ENCODE measurements at places on chromosomes 3 and 15.

- DNase-seq = peak; percentile 91
These were observed 94.7 kb upstream of the TGFBR2 start for GRCh38 chr3:30511524-30512251.

GRCh38 chr3:99869621-99870020 is 52.0 kb downstream of the CMSS1 start:
- no peak for DNase-seq

- DNase-seq = peak; percentile 58
These were observed 12.4 kb downstream of the WDR5B start for GRCh38 chr3:122403489-122403888.

- DNase-seq = no peak
These were observed 75.6 kb downstream of the MCTP2 start for GRCh38 chr15:94306700-94307650.

- no peak for DNase-seq
These were observed 22.6 kb downstream of the MEIS2 start for GRCh38 chr15:37077623-37078351.

DNA sequence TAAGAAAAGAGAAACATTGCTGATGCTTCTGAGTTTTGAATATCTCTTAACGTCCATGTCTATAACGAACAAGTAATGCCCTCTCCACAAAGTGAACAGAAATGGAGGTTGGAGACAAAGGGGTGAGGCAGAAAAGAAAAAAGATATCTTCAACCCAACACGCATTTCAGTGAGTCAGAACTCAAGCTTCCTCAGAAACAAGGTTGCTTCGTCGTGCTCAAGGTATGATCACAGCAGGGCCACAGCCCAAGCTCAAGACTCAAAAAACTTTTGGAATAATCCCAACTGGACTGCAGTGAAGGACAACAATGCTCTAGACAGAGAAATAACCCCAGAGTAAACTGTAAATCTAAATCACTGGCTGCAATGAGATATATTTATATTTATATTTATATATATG is 18.9 kb downstream of the WNT5A start:
- DNase-seq = peak; percentile 81

DNA sequence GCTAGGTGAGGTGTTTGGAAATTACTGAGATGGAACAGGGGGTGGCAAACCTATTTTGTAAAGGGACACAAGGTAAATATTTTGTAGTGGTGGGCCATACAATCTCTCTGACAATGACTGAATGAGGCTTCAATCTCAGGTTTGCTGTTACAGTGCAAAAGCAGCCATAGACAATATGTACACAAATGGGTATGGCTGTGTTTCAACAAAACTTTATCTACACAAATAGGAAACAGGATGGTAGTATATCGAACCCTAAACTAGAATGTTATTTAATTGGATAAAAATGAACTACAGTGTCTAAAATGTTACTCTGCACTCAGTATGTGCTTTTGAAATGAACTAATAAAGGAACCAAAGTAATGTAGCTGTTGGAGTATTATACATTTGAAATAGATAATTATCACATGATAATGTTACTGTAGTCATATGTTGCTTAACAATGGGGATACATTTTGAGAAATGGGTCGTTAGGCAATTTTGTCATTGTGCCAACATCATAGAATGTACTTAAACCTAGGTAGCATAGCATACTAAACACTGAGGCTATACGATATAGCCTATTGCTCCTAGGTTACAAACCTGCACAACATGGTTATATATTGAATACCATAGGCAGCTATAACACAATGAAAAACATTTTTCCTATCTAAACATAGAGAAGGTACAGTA is 495.2 kb upstream of the TBL1XR1 start:
- DNase-seq = no peak

GRCh38 chr3:10975695-10976234 is 16.8 kb upstream of the SLC6A1 start:
- DNase-seq = no peak

DNA sequence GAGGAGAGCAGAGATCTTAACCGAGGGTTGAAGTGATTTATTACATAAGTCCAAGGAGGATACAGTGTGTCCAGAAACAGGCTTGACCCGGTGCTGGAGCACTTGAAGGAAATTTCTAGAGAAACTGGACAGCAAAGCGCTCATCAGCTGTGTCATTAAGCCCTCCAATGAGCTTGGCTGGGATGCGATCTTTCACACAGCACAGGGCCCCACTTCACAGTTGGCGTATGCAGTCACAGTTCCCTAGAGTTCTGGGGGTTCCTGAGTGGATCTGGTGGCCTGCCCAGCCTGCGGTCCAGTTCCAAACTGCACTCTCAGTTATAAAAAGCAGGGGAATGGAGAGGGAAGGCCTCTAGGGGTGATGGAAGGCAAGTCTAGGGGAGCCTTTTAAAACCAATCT is 13.6 kb downstream of the ST8SIA2 start:
- DNase-seq = no peak

- no peak for DNase-seq
These were observed 158.0 kb upstream of the IL12A start for GRCh38 chr3:159830523-159831154.

GRCh38 chr3:174862101-174862500 is 3.0 kb downstream of the NAALADL2 start:
- DNase-seq = no peak

- peak; percentile 85 for DNase-seq
These were observed 60.2 kb upstream of the SLC4A7 start for GRCh38 chr3:27544372-27544865.

- no peak for DNase-seq
These were observed 66.1 kb upstream of the RORA start for GRCh38 chr15:61295239-61295638.

- peak; percentile 19 for DNase-seq
These were observed 1045.5 kb upstream of the NR2F2 start for GRCh38 chr15:95284933-95285421.

- DNase-seq = no peak
These were observed 702 bp downstream of the ARHGEF3 start for GRCh38 chr3:56800832-56801661.

DNA sequence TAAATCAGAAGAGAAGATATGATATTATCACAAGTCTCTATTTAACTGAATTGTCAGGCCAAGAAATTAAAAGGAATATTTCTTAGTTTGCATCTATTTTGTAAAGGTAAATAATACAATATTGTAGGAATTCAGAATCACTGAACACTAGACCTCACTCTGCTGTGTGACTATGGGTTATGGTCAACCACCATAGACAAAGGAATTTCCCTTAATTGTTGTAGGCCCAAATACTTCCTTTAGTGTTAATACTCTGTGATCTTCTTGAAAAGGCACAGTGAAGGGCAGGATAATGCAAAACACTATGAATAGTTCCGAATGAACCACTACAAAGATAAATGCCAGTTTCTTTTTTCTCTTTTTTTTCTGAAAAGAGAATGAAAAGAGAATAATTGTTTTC is 162.3 kb downstream of the TUSC7 start:
- no peak for DNase-seq

GRCh38 chr15:54915380-54915779 is 281.4 kb downstream of the RSL24D1 start:
- no peak for DNase-seq

- no peak for DNase-seq
These were observed 12.2 kb downstream of the SEMA7A start for GRCh38 chr15:74421302-74422245.

- peak; percentile 98 for DNase-seq
These were observed 24.0 kb downstream of the TSEN2 start for GRCh38 chr3:12508291-12508700.

DNA sequence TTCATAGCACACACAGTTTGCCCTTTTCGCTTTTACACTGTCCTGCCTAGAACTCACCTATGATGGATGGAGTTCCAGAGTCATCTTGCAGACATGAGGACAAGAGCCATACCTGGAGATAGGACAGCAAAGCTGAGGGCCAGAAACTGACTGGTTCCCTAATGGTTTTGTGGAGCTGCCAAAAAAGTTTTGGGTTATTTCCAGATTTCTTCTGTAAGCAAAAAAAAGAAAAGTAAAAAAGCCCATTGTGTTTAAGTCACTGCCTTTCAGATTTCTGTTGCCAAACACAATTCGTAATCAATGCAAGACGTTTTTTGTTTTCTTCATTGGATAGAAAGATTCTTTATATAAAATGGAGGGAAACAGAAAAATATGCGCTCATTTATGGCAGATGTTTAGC is 42.4 kb upstream of the KY start:
- no peak for DNase-seq

- peak; percentile 65 for DNase-seq
These were observed 1.8 kb upstream of the MESD start for GRCh38 chr15:80991421-80991820.

GRCh38 chr3:40173227-40173721 is 136.2 kb upstream of the EIF1B start:
- DNase-seq = peak; percentile 60

DNA sequence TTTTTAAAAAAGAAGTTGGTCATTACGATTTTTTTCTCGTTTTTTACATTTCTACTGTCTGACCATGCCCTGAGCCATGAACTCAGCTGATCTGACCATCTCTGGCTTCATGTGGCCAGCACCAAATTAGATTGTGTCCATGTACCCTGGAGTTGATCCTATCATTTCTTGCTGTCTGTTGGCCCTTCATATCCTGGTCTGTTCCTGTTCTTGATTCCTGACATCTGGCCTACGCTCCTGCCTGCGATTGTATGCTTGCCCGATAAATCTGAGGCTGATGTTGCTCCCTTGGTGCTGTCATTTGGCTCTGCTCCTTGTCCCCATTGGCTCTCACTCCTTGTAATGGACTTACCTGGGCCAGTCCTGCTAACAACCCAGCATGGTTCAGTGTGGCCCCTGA is 89.8 kb upstream of the IGSF10 start:
- DNase-seq = no peak

GRCh38 chr15:29452881-29453731 is 183.5 kb upstream of the NSMCE3 start:
- DNase-seq = no peak

DNA sequence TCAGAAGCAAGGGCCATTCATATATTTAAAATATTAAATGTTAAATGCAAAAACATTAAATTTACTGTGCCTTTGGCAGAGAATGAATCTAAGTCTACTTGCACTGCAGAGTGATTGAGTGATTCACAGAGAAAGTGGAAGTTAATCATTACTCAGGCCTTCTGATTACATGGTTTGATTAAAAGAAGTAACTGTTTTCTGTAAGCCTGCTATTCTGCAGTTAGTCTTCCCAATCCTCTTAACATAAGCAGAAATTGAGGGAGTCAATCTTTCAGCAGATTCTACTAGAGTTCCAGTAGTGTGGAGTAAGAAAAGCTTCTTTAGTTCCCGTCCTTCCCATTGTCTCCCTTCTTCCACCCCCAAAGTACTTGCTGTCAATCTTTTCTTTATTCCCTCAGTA is 1.5 kb downstream of the NLGN1 start:
- no peak for DNase-seq

- no peak for DNase-seq
These were observed 21.2 kb downstream of the IL17RD start for GRCh38 chr3:57143886-57144459.

DNA sequence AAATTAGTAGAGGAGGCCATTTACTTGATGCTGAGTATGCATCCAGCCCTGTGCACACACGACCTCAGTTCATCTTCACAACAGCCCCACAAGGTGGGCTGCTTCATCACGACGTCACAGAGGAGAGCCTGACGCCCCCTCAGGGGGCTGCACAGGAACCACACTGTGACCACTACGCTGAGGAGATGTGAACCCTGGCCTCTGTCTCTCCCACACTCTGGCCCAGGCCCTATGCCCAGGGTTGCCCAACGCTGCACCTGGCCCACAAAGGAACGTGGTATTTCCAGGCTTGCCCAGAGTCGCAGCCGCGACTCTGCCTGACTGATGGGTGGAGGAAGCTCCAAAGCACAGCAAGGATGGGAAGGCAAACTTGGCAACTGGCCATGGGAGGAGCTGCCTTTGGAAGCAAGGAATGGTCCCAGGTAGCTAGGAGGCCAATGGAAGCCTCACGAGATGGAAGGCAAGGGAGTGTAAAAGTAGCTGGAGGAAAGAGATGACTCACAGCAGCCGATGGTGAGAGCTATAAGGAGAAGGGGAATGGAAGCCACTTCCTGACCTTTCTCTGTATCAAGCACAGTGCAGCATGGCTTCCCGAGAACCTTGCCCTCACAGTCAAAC is 226.0 kb downstream of the KLF13 start:
- no peak for DNase-seq

GRCh38 chr3:180185650-180186049 is 148.9 kb upstream of the PEX5L start:
- DNase-seq = no peak

DNA sequence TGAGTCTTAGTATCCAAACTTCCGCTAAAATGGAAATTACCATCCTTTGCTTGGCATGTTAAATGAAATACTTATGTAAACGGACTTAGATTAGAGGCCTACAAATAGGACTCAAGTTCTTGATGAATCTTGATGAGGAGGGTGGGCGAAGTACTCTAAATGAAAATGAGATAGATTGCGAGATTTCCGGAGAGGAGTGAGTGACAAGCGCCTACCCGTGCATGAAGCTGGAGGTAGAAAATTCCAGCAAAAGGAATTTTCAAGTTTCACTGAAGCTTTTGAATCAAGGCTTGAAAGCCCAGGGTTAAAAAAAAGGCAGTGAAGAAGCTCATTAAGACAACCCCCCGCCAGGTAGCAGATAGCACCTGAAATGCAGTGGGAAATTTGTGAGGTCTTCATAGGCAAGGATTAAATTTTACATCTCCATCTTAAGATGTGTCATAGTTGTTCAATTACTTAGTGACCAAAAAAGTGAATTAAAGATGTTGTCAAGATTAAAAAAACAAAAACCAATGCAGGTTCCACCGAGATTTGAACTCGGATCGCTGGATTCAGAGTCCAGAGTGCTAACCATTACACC is 655 bp upstream of the RAB11A start:
- DNase-seq = no peak

- no peak for DNase-seq
These were observed 70.0 kb upstream of the CCDC39 start for GRCh38 chr3:180749322-180749721.

GRCh38 chr3:140505213-140505612 is 172.7 kb upstream of the TRIM42 start:
- DNase-seq = no peak

GRCh38 chr3:14989943-14990779 is 42.8 kb downstream of the NR2C2 start:
- DNase-seq = no peak

GRCh38 chr15:48119277-48119676 is 1.5 kb upstream of the SLC24A5 start:
- DNase-seq = peak; percentile 5

Measured in fibroblast of skin of back (primary cell).